Hematopoietic multipotent progenitor cell treated with erythropoietin and hydrocortisone succinate and interleukin-3 and kit ligand, for 6 days (in vitro differentiated cells): ENCODE measurements at places on chromosomes 12 and 14.

GRCh38 chr14:100640471-100641273, 53.5 kb upstream of the BEGAIN start:
- DNase-seq: peak; percentile 86

GRCh38 chr12:60012659-60013058, 416.8 kb downstream of the SLC16A7 start:
- no peak for DNase-seq

DNA sequence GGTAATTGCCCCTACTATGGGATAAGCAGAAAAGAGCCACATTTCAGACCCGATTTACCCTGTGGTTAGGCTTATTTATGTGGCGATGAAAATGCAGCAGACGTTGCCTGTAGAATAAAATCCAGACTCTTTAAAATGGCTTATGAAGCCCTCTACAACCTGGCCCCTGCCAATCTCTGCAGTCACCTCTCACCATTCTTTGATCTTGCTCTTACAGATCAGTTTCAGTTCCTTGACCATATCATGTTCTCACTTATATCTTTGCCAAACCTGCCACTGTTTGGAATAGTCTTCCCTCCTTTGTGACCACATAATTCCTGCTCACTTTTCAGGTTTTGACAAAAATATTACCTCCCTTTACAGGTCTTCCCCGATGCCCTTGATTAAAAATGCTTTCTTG, 264.3 kb upstream of the GARIN6 start:
- DNase-seq: no peak

- no peak for DNase-seq
Measured at GRCh38 chr12:132276827-132277373, 52.5 kb downstream of the GALNT9 start.

- DNase-seq: no peak
Measured at GRCh38 chr14:106507354-106507753, 981.0 kb downstream of the TMEM121 start.

GRCh38 chr12:94186278-94187241, 38.2 kb downstream of the PLXNC1 start:
- no peak for DNase-seq

- no peak for DNase-seq
Measured at GRCh38 chr12:21451529-21451928, 14.1 kb downstream of the PYROXD1 start.

DNA sequence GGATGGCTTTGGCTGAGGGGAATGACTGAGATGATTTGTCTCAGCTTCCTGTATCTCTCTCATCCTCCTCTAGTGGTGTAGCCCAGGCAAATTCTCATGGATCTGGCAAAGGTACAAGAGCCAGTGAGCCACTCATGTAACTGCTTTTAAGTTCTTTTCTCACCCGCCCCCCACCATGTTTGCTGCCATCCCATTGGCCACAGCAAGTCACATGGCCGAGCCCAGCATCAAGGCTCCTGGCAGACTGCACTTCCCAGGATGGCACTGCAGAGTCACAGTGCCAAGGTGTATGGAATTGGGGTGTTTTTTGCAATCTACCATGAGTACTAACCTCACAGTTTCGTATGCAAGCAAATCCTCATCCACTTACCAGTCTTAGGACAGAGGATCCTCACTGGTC, 50.9 kb downstream of the CHST11 start:
- DNase-seq: no peak

- no peak for DNase-seq
Measured at GRCh38 chr14:55609681-55610080, 29.7 kb downstream of the KTN1 start.

GRCh38 chr12:6799147-6799546, 9.8 kb downstream of the CD4 start:
- no peak for DNase-seq

DNA sequence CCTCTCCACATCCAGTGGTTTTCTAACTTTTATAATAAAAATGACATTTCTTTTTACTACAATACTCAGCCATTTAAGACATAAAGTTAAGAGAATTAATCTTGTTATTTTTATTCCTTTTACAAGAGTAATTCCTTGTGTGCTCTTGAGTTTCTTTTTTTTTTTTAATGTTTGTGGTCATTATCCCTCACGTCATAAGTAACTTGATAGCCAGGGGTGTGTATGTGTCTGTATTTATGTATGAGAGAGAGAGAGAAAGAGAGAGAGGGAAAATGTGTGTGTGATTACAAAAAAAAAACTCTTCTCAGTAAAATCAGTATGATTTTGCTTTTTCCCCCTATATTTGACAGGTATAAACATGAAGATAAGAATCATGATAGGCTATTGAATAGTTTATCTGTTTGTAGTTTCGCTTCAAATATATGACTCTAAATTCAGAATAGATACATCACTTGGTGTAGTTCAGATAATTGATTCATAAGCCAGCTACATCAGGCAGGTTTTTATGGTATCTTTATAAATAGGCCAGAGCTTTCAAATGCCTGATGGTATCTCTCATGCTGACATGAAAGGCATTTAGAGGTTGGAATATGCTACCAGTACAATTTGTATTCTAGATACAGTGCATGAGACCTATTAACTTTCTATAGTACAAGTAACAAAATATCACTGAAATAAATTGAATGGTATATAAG, 34.9 kb downstream of the RERGL start:
- DNase-seq: no peak

DNA sequence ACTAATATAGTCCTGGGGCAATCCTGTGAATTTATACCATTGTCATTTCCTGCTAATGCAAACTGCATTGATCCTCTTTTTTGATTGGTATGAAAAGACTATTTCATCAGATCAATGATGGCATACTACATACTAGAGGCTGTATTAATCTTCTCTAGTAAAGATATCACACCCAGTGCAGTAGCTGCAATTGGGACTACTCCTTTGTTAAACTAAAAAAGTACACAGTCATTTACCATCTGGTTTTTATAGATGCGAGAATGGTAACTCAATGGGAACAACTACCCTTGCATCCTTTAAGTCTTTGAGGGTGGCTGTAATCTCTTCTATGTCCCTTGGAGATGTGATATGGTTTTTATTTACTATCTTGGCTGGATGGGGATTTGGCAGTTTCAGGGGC, 80.2 kb upstream of the STK38L start:
- DNase-seq: no peak

DNA sequence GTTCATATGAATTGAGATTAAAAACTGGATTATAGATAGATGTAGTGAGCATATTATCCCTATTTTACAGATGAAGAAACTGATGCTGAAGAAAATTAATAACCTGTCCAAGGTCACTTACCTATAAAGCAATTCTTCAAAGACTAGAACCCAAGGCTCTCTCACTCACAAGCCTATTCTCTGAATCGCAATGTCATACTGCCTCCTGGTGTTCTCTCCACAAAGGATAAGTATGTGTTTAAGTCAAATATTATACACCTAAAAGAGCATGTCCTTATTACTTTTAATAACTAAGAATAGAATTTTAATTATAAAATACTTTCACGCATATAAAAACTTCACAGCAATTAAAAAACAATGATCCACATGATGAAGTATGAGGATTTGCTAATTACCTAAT, 721.3 kb upstream of the USP15 start:
- peak; percentile 22 for DNase-seq

DNA sequence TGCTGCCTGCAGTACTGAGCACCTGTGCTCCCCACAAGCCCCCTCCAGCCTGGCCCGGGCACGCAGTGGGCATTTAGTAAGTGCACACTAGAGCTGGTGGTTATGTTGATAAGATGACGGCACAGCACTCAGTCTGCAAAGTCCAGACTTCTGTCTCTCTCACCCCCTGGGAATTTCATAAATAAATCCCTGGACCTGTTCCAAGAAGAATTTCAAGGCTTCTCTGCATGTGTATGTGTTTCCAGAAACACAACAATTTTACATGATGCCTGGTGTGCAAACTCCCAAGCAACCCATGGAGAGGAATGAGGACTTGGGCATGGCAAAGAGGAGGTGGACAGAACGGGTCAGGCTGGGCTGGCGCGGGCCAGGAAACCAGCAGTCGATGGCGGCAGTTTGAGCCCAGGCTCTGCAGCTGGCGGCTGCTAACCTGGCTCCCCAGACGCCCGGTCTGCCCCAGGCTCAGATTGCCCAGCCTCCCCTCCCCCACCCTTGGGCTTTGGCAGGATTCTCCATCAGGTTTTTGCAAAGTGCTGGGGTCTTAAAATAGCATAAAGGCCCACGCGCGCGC, 10.4 kb upstream of the ACVR1B start:
- no peak for DNase-seq

- DNase-seq: no peak
Measured at GRCh38 chr12:68958322-68958721, 25.4 kb upstream of the CPM start.

- no peak for DNase-seq
Measured at GRCh38 chr12:99111600-99111999, 466.5 kb downstream of the APAF1 start.

DNA sequence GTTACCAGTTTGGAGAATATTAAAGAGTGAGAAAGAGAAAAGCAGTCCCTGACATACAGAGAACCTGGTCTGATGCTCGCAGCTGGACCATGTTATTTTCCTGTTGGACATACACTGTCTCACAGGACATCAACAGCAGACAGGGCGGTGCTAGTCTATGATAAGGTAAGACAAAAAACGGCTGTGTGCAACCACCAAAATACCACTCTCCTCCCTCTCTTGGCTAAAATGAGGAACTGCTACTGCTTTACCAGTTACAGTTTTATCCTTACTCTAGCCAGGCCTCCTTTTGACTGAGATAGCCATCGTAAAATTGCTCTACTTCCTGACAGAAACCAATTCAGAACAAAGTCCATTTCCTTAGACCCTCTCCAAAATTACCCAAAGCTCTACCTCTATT, 47.0 kb upstream of the ERGIC2 start:
- DNase-seq: peak; percentile 85

DNA sequence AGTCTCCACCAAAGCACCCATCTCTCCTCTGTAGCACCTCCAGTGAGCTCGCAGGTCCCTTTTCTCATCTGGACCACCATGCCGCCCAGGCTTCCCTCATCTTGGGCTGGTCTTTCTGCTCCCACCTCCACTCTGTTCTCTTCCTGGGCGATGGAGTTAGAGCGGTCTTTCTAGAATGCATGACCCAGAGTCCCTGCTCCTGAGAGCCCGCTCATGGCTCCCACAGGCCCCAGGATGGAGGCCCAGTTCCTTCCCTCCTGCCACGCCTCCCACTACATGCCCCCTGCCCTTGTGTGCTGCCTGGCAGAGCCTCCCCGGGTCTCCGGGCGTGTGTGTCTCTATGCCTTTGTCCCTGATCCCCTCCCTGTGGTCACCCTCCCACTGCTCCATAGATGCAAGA, 100.7 kb upstream of the RTL1 start:
- no peak for DNase-seq

DNA sequence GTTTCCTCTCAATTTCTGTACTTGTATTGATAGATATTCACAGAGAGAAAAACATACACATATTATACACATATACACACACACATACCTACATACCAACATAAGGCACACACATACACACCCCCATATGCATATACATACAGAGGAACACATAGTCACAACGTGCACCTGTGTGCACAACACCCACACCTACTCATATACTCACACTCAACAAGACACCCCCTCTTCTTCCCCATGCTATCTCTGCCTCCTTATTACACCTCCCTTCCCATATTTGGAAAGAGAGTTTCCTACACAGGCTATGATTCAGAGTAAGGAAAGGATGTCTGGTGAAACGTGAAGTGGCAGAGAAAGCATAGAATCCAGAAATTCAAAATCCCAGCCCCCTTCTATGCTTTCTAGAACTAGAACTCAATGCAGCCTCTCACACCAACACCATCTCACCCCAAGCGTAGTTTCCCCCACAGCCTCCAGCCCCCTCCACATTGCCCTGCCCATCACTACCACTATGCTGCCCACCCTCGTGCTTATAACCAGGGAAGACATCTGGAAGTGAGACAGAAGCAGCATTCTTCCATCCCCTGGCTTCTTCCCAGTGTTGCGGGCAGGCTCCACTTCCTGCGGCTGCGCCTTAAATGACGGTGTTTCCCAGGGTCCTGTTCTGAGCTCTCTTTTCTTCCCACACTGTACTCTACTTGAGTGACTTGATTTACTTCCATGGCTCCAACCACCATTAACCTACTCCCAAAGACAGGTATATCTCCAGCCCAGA, 2.4 kb downstream of the RNASE8 start:
- no peak for DNase-seq

DNA sequence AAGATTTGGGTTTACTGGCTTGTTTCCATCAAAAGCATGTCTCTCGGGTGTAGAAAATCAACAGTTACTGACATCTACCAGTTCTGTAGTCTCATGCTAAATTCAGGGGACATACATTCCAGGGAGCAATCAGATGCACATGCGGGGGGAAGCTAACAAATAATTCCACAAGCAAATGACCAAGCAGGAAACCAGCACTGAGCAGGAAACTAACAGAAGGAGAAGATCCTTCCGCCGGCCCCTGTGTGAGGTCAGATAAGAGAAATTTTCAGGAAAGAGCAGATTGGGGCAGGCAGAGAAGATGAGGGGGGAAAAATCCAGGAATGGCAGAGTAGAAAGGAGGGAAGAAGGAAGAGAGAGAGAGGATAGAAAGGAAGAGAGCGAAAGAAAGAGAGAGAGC, 127.6 kb upstream of the TMCC3 start:
- DNase-seq: no peak

DNA sequence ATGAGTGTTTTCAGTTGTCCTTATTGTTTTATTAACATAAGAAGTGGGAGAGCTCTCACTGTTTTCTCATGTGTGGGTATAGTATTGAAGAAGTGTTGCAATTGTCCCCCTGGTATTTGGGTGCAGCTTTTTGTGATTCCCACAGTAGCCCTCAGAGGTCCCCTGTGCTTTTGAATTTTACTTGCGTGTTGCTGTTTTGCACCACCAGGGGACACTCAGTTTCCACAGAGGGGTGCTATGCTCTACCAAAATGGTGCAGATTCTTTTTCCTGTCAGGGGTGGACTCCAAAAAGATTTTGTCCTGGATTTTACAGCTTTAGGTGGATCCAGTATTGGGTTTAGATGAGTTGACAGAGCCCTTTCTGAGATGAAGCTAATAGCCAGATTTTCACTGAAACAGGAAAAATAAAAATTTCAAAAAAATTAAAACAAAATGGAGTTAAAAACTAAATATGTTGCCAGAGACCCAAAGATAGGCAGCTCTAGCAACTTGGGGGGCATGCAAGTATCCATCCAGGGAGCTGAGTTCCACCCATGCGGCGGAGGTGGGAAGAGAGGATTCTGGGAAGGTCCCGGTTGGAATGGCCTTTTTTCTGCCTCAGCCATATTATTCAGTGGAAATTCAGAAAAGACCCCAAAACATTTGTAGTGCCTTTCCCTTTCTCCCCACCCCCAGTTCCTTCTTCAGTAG, 50.2 kb downstream of the TTLL5 start:
- DNase-seq: peak; percentile 60

DNA sequence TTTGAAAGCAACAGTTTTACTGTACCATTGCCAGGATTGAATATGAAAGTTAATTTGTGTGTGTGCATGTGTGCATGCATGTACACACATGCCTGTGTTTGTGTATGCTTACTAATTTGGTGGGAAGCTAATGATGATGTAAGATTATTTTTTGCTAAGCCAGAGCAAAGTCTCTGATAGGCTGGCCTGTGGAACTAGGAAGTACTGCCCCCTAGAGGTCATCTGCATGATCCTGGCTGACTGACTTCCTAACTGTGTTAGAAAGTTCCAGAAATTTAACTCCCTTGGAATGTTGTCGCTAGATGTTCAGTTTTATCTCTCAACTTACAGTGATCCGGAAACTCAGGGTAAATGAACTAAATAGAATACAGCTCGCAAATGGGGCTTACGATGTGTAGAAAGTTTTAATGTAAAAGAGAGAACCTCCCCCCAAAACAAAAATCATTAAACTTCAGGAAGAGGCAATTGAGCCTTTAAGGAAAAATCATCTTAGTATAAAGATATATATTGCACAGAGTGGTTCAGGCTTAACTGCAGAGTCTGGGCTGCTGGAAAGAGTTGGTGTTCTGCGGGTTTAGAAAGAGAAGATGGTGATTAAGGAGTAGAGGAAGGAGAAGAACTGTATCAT, 34.3 kb upstream of the SLC38A1 start:
- peak; percentile 72 for DNase-seq
